ENCODE measurements at places on chromosomes 13 and 19. TPM values are rescaled to one million over a fixed set of nuclear protein-coding genes. Genes with fewer than 3 reads are reported as not detected.

TECR gene
- total RNA-seq: 136 TPM

C5AR1 gene
- 11.5 TPM for total RNA-seq

SLC5A5 gene
- total RNA-seq: not detected

KLK15 gene
- 2.9 TPM for total RNA-seq

AP1M2 gene
- 172 TPM for total RNA-seq

- no peak for DNase-seq
Observed at GRCh38 chr13:67538906-67539305, 308.8 kb upstream of the PCDH9 start.

GRCh38 chr13:111326621-111326965, 6.2 kb downstream of the TEX29 start:
- DNase-seq: no peak

DNA sequence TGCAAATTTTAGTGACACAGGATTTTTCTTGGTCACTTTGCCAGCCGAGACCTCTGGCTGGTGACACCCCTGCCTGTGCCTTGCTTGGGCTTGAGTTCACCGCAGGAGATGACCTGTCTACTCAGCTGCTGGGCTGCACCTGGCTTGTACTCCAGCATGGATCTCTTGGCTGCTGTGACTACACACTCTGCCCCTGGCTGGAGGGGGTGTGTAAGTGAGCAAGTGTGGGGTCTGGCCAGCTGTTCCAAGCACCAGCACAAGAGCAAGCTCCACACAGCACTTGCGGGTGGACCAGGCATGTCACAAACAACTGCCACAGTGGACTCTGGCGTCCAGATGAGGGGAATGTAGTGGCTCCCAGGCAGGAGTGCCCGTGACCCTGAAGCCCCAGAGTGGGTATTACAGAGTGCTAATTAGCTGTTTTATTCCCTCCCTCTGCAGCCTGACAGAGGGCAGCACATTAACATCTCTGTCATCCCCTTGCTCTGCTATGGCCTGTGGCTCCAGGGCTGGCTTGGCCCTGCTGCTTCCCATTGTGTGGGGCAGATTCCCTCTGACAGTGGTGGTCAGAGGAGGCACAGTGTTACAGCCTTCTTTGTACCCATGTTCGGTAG, 1387.2 kb downstream of the OLFM4 start:
- DNase-seq: no peak

- no peak for DNase-seq
Observed at GRCh38 chr13:60690604-60691003, 293.6 kb downstream of the TDRD3 start.
